Mononuclear cell (primary cell): ENCODE measurements at places on chromosomes 7 and 10. TPM values are rescaled to one million over a fixed set of nuclear protein-coding genes. Genes with fewer than 3 reads are reported as not detected.

The CPA2 gene
- total RNA-seq = not detected

The PTPRN2 gene
- 0.31 TPM for total RNA-seq

The IKZF5 gene
- 37.3 TPM for total RNA-seq

The ZNF425 gene
- total RNA-seq = 0.10 TPM

The OR2A5 gene
- total RNA-seq = under 0.01 TPM

The PRLHR gene
- total RNA-seq = under 0.01 TPM

The CYP2C19 gene
- not detected for total RNA-seq

The GPR85 gene
- total RNA-seq = under 0.01 TPM

The PLEKHS1 gene
- total RNA-seq = 0.21 TPM

The CALHM1 gene
- not detected for total RNA-seq

The GBX1 gene
- total RNA-seq = not detected

The STEAP1 gene
- 0.21 TPM for total RNA-seq

The TRPV6 gene
- total RNA-seq = 0.10 TPM

The VIPR2 gene
- total RNA-seq = 0.31 TPM

The CNTNAP2 gene
- total RNA-seq = 1.0 TPM

The MSMB gene
- not detected for total RNA-seq

The CALML3 gene
- not detected for total RNA-seq

The C7orf33 gene
- total RNA-seq = not detected

The ZNF736 gene
- total RNA-seq = 31.3 TPM

The C10orf53 gene
- not detected for total RNA-seq

The KCND2 gene
- not detected for total RNA-seq

The PRKG1 gene
- total RNA-seq = 1.2 TPM

The SPDYE3 gene
- under 0.01 TPM for total RNA-seq

The ZNF775 gene
- 0.94 TPM for total RNA-seq

The SPDYE2 gene
- 0.21 TPM for total RNA-seq

The TMEM213 gene
- total RNA-seq = not detected

The SPDYE9 gene
- not detected for total RNA-seq

The APBB1IP gene
- 38.0 TPM for total RNA-seq

The CLDN3 gene
- total RNA-seq = not detected

The UFSP1 gene
- 1.5 TPM for total RNA-seq

The TMEM178B gene
- total RNA-seq = 0.10 TPM

The MYL10 gene
- not detected for total RNA-seq

The ARHGAP22 gene
- total RNA-seq = 1.2 TPM

The INA gene
- total RNA-seq = 0.10 TPM

The FEZF1 gene
- total RNA-seq = not detected

The LRRD1 gene
- 0.10 TPM for total RNA-seq

The FAM25G gene
- total RNA-seq = not detected

The SDK1 gene
- total RNA-seq = 0.31 TPM

The LRRC18 gene
- total RNA-seq = not detected

The PTN gene
- total RNA-seq = not detected

The EMX2 gene
- total RNA-seq = 0.10 TPM

The MXI1 gene
- total RNA-seq = 75.7 TPM

The GIMAP5 gene
- 102 TPM for total RNA-seq

The GPR15LG gene
- not detected for total RNA-seq

The GPER1 gene
- 0.42 TPM for total RNA-seq

The ZNF107 gene
- 22.0 TPM for total RNA-seq

The PARG gene
- total RNA-seq = 31.7 TPM

The EIF4H gene
- total RNA-seq = 288 TPM

The ACTR3C gene
- total RNA-seq = 9.3 TPM

The ADAMTS14 gene
- total RNA-seq = not detected

The DRGX gene
- total RNA-seq = not detected

The MKI67 gene
- 1.8 TPM for total RNA-seq

The STEAP2 gene
- total RNA-seq = 0.10 TPM

The LLCFC1 gene
- not detected for total RNA-seq
